Gastroesophageal sphincter (tissue), 4 donors: ENCODE measurements at places on chromosomes 16 and 17. TPM values are rescaled to one million over a fixed set of nuclear protein-coding genes. Genes with fewer than 3 reads are reported as not detected.

DNA sequence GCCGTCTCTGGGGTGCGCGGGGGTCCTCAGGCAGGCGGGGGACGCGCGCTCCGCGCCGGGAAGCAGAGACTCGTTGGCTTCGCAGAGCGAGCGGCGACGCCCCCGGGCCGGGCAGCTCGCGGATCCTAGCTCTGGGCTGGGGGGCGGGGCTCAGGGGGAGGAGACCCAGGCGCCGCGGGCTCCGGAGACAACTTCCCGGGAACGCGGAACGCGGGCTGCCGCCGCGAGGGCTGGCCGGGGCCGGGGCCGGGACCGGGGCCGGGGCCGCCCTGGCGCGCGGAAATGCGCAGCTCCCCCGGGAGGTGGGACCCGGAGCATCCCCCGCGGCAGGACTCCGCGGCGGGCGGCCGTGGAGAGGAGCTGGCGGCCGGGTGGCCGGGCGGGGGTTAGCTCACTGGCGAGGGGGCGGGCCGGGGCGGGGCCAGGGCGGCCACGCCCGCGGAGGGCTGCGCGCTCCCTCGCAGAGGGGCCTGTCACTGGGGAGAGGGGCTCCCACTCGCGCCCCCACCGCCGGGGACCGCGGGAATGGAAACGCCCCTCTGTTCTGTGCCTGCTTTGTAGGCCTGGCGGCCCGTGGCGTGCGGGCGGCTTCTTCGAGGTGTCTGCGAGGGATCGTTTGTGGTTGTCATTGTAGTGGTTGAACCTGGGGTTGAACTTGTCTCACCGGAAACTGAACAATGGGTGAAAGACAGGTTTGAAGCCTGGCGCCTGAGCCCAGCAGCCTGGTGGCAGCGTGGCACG lies at the start of gene GAS7:
Gene GAS7 (minus strand): TSS at position 98 of the 741 bp plus-strand sequence.
- peak; percentile 83 for ATAC-seq

Gene PRDM7
- total RNA-seq = not detected

- ATAC-seq = no peak
Measured at GRCh38 chr16:651844-652243, 2.7 kb downstream of the WDR90 start.

Gene KIF2B
- not detected for total RNA-seq

DNA sequence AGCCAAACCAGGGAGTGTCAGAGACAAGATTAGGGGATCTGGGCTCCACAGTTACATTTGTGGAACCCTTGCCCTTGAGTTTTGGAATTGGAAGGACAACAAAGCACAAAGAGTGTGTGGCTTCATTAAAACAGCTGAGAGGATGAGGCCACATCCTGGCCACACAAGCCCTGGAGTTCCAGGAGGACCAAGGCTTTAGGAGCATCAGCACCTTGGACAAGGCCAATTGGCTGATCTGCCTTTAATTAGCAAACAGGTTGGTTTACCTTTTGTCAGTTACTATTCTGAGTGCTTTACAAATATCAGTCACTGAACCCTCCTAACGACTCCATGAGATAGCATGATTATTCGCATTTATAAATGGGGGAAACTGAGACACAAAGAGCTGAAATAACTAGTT lies 54.7 kb downstream of the SLC6A2 start:
- no peak for ATAC-seq

DNA sequence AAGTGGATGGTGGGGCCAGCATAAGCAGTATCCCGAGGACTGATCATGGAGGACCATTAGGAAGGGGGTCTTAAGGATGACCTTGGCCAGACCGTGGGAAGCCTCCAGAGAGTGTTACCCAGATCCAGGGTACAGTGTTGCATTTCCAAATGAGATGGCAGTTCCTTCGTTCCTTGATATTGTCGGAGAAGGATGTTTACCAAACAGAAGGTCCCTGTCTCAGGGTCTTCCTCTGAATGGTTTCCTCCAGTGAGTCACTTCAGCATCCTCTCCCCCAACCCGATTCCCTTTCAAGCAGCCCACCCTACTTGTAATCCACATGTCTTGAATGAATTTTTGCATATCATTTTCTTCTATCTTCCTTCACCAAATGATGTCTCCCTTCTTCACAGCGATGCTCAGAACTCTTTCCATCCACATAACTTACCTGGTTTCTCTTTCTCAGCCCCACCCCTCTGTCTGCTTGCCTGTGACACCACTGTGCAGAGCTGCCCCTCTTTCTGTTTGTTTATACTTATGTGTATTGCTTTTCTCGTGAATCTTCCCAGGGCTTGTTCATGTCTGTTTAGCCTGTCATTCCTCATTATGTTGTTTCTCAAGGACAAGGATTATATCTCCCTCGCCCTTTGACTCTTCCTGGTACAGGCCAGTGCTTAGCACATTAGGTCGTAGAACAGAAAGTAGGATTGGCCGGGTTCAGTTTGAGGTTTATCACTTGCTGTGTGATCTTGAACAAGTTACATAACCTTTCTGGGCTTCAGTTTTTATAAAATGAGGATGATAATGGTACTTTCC lies 5.7 kb downstream of the GOSR2 start:
- no peak for ATAC-seq

Gene KRTAP3-2
- not detected for total RNA-seq

DNA sequence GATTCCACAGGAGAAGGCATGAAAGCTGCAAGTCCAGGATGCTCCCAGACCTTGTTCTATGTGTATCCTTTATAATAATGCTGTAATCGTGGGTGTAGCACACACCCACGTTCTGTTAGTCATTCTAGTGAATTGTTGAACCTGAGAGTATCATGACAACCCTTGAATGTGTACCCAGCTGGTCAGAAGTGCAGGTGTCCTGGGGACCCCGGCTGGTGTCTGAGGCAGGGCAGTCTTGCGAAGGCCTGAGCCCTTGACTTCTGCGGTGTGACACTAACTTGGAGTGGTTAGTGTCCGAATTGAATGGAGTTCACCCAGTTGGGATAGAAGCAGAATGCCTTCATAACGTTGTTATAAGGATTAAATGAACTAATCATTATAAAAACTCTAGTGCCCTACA lies 218.0 kb upstream of the TNRC6C start:
- ATAC-seq = no peak

Gene LYZL6
- total RNA-seq = not detected

Gene KRTAP1-5
- total RNA-seq = not detected

DNA sequence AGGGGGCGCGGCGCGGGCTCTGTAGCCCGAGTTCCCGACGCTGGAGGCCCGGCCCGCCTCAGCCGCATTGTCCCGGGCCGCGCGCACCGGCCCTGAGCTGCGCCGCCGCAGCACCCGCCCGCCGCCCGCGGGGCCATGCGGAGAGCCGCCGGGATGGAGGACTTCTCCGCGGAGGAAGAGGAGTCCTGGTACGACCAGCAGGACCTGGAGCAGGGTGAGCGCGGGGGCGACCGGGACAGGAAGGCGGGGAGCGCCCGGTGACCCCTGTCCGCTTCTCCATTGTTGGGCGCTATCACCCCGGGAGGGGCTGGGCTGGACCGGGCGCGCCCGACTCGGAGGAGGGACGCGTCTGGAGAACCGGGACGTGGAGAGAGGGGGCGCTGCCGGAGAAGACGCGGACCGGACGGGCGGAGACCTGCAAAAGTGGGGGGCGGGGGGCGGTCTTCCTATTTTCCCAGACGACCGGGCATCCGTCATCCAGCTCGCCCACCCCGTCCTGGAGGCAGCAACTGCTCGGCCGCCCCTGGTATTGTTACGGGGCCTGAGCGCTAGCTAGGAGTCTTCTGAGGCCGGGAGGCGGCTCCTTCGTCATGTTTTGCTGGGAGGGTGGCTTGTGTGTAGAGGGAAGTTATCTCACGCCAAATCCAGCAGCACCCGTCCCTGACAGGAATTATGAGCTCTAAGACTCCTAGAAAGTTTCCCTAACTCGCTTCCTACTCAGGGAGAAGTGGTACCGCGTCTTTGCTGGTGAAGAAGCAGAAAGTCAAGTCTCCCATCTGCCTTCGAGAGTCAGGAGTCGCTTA lies 678 bp downstream of the CDR2L start:
- peak; percentile 90 for ATAC-seq

Gene PRSS27
- total RNA-seq = 1.9 TPM

GRCh38 chr16:85853547-85854545 lies 45.1 kb upstream of the IRF8 start:
- no peak for ATAC-seq

Gene IRX5
- 0.47 TPM for total RNA-seq

- peak; percentile 71 for ATAC-seq
Measured at GRCh38 chr17:68580236-68580770, 20.9 kb downstream of the FAM20A start.

Gene KCTD19
- 0.13 TPM for total RNA-seq

DNA sequence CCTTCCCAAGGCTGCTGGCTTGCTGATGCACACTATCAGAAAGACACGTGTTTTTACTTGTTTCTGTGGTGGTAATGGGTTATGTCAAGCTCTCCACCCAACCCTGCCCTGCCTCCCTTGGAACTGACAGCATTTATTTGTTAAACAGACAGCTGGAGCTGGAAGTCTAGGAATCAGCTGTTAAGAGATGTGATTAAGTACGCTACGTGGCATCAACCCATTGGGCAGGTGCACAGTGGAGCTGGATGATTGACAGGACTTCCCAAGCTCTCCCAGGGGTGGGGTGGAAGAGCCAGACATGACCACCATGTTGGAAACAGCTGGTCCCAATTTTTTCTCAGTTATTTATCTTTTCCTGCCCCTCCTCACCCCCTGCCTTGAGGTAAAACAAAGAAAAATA lies 49.4 kb downstream of the ADAMTS18 start:
- ATAC-seq = no peak

- no peak for ATAC-seq
Measured at GRCh38 chr17:46983782-46984181, 4.7 kb upstream of the RPRML start.

Gene GINS2
- total RNA-seq = 1.4 TPM

Gene KRT31
- not detected for total RNA-seq

GRCh38 chr17:33811984-33812577 lies 443.0 kb upstream of the CCL2 start:
- ATAC-seq = no peak

DNA sequence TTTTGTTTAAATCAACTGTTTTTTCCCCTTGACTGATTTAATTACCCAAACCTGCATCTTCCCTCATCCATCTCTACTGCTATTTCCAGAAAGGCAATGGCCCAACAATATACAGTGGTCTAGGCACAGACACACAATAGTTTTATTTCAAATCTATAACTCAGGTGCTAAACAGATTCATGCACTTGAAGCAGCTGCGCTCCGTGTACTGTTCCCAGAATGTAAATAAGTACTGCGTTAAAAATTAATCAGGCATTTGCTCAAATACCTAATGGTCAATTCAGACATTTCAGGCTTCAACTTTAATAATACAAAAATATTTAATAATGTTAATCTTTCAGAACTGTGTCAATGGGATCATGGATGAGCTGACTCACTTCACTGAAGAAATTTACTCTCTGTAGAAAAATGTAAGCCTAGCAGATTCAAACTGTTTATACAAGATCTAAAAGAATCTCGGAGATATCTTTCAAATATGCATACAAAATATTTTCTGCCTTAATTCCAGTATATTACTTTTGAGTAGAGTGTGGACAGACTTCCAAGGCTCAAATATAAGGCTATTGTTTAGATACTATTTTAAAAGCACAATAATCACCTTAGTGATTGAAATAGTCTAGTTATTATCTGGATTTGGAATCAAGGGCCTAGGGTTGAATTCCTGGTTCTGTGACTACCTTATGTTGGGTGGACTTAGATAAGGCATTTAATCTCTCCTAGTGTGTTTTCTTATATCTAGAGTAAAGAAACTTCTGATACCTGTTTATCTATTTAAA lies 97.4 kb upstream of the PSMD7 start:
- no peak for ATAC-seq

DNA sequence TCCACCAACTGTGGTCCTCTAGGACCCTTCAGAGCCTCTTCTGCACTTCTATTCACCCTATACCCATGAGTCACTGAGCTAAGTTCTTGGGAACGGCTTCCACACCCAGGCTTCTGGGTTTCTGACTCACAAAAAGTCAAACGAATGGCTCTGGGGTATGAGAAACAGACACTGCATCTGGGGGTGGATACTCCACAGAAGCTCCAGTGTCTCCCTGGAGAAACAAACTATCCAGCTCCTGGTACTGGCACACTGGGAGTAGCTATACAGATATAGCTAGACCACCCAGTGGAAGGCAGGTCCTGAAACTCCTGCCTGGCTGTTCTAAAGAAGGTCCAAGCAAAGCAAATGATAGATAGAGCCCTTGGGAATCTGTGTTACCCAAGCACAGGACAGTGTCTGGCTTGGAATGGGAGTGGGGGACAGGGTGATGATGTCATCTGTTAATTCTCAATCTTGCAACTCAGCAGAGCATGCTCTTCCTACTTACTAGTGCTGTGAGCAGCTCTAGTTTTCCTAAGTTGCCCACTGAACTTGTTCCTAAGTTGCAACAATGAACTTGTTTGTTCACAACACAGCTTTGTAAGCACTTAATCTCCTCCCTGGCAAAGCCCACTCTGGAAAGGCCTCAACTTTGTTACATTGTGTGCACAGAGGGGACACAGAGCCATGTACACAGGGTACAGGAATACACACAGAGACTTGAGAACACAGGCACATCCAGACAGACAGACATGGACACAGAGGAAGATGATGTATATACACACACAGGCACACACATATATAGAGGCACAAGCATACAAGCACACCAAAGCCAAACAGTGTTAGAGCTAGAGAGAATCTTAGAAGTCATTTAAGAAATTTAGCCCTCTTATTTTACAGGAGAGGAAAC lies 6.7 kb downstream of the MMP28 start:
- peak; percentile 72 for ATAC-seq

GRCh38 chr16:67917140-67917851 lies 14.4 kb downstream of the CTRL start:
- ATAC-seq = no peak

Gene CACNG1
- not detected for total RNA-seq

Gene HASPIN
- total RNA-seq = not detected

GRCh38 chr16:88812513-88813268 lies 963 bp upstream of the APRT start:
- peak; percentile 34 for ATAC-seq

GRCh38 chr16:14353340-14353739 lies 276.7 kb downstream of the PARN start:
- ATAC-seq = no peak

GRCh38 chr17:34974794-34975785 lies 5.2 kb upstream of the LIG3 start:
- no peak for ATAC-seq

Gene KRTAP2-4
- not detected for total RNA-seq

DNA sequence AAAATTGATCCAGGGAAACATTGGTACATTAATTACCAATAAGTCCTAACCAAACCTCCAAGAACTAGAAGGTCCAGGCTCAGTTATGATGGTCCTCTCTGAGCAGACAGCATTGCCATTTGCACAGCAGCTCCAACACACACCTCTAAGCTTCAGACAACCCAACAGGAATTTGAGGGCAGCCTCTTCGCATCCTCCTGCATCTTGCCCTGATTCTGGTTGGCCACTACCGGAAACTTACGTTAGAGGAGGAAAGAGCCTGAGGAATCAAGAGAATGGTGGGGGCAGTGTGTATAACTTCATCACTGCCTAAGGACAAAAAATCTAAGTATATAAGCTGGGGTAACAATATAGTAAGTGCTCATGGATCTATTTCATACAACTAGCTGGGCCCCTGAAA lies 15.7 kb downstream of the FAM117A start:
- ATAC-seq = no peak

DNA sequence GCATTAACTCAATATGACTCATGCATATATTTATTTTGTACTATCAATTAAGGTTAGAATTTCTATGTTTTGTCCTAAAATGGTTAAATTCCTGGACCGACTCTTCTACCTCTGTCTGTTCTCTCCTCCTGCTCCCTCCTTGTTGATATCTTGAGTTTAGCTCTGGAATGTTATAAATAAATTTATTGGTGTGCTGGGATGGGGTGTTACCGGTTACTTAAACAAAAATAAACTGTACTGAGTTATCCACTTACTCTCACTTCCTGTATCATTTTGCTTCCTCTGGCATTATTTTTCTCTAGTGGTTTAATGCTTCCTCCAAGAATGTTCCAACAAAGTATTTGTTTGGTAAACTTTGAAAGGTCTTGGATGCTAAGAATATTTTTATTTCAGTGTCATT lies 120.1 kb downstream of the ABCA8 start:
- ATAC-seq = no peak

Gene ALOX15
- 0.12 TPM for total RNA-seq
